ENCODE measurements at places on chromosomes 5 and 9. TPM values are rescaled to one million over a fixed set of nuclear protein-coding genes. Genes with fewer than 3 reads are reported as not detected.

DNA sequence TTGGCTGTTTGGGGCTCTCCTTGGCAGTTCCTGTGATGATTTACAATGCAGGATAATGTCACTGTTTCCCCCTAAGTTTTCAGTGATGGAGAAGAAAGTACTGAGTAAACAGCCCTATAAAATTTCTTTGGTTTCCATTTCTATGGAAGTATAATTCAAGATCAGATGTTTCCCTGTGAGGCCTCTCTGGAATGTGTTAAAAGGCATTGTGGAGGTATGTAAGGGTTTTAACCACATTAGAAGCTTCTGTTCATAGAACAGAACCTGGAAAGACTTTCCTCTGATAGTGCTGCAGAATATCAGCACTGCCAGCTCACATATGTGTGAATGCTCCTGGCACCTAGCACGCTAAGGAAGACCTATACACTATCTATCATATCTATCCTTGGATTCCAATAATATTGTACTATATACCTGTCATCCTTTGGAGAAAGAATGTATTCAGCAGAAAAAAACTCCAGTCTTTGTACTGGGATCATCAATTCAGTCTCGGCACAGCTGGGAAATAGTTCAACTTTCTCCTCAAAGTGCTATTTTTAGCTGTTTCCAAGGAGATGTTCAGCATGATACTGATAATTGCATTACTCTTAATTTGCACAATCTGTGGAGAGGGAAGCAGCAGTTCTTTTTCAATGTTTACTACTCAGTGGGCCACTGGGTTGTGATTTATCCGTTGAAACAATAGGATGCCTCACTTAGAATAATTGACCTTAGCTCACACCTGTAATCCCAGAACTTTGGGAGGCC is 21.9 kb downstream of the TTC1 start:
- peak; percentile 38 for DNase-seq

DNA sequence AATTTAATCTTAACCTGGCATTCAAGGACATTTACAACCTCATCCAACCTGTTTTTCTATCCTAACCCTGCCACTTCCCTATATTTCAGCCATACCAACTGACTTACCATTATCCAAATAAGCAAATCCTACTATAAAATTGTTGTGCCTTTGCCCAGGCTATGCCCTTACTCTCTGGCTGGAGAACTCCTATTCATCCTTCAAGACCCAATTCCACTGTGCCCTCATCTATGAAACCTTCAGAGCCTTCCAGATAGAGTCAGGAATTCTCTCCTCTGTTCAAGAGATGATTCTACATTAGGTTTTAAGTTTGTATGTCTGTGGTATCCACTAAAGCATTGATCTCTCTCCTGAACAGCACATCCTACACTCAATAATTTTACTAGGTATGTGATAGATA is 46.3 kb upstream of the MSX2 start:
- no peak for DNase-seq

DNA sequence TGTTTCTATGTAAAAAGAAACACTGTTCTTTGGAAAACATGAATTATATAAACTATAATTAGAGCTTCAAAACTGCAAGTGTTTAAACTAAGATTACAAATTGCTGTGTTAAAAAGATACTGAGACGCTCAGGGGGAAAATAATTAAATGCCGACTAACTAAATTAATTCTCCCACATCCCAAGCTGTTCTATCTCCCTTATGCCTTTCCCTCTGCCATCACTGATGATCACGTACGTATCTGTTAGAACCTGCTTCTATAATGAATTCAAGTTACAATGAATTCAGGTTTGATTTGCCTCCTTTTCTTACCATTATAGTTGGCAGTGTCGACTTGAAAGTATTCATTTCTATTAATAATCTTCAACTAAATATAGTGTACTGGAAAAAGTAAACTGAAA is 349.9 kb upstream of the CDH6 start:
- no peak for DNase-seq

- DNase-seq = peak; percentile 39
Measured at GRCh38 chr5:32753765-32754164, 42.6 kb downstream of the NPR3 start.

DNA sequence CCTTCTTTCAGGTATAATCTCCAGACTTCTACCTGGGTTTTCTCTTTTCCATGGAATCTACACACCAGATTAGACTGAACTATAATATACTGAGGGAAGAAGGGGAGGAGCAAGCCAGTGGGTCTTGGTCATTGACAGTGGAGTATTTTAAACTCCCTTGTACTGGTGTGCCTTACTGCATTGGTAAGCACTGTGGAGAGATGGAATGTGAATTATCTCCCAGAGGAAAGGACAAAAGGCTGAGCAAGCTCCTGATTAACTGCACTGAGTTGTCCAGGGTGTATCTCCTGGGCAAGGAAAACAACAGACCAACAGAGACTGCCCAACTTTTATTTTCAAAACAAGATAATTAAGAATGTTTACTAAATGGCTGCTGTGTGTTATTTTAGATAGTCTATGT is 29.8 kb upstream of the SLCO6A1 start:
- DNase-seq = no peak

DNA sequence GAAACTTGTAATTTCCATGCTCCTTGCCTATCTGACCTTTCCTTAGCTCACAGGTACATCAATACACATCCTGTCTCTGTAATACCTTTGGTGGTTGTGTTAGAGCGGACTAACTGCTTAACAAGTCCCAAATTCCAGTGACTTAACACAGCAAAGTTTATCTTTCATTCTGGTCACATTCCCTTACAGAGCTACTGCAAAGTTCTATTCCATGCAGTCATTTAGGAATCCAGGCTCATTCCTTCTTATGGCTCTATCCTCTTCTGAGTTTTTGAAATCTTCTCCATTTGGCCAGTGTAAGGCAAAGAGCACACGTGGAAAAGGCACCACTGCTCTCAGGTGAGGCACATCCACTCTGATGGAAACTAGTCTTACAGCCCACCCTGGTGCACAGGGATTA is 238.6 kb upstream of the ANKRD55 start:
- DNase-seq = no peak

DNA sequence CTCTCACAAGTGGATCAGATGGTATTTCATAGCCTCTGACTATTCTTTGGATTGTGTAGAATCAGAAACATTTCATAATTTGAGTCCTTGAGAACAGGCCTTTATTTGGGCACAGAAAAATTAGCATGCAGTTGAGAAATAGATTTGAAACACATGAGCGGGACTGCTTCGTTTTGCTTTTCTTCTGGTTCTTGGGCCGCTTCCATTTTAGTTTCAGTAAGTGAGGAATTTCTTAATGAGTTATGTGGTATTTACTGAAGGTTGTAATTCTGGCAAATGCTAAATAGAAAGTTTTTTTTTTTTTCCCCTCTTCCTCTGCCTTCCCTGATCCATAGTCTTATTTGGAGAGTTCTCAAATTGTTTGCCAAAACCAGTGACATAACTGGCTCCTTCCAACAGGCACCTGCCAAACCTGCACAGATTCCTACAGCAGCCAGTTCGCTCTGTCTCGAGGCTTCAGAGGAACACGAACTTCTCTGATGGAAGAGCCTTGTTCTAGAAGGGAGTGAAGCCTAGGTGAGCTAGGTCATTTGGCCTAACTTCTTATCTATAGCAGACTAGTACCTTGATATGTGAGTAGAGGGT is 71.2 kb upstream of the SLC28A3 start:
- no peak for DNase-seq

- DNase-seq = peak; percentile 68
Measured at GRCh38 chr9:91127653-91128052, 234.1 kb downstream of the AUH start.

- DNase-seq = no peak
Measured at GRCh38 chr5:158908425-158909220, 191.1 kb downstream of the EBF1 start.

- peak; percentile 64 for DNase-seq
Measured at GRCh38 chr5:176413255-176413565, 3.1 kb downstream of the CLTB start.

GRCh38 chr5:139457241-139457640 is 5.3 kb downstream of the ECSCR start:
- no peak for DNase-seq

DNA sequence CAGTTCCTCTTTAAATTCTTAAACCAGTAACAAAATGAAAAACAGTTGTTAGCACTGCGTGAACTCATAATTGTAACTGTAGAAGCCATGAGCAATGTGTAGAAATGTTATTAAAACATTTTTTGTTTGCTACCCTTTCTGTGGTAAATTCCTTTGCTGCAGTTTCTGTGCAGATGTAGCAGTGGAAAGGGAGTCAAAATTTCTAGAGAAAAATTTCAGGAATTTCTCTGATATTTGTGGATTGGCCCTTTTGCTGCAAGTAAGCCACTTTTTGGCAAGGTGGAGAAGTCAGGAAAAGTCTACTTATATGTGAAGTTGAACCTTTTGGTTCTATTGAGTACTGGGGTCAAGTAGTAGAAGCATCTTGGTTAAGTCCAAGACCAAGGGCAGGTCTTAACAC is 10.1 kb downstream of the FBXL7 start:
- DNase-seq = peak; percentile 71

GRCh38 chr9:90368241-90368640 is 274.4 kb downstream of the DIRAS2 start:
- no peak for DNase-seq

DNA sequence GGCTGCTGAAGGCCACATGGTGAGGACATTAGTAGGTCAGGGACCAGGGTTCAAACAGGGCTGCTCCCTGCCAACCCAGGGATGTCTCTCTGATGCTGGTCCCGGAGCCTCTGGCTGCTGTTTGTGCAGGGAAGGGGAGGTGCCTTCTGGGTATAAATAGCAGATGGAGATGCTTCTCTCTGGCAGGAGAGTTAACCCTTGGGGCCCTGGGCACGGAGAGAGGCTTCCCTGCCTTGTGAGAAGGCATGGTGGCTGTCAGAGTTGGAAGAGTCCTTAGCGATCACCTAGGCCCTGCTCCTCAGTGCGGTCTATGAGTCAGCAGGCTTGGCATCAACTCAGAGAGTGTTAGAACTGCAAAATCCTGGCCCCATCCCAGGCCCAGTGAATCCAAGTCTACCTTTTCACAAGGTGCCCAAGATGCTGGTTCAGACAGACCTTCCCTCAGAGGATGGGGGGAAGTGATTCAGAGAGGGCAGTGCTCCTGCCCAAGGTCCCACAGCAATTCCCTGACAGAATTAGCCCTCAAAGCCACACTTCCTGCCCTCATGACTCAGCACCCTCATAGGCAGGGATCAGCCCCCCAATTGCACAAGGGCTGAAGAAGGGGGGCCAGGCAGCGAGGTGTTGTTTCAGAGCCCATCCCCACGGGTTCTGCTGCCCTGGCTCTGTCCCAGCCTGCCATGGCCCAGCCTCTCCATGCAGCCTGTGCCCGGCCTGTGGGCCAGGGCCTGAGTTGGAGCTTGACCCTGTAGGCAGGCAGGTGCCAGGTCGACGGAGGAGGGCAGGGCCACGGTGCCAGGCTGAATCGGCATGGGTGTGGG is 25.6 kb downstream of the CAMK2A start:
- peak; percentile 92 for DNase-seq

DNA sequence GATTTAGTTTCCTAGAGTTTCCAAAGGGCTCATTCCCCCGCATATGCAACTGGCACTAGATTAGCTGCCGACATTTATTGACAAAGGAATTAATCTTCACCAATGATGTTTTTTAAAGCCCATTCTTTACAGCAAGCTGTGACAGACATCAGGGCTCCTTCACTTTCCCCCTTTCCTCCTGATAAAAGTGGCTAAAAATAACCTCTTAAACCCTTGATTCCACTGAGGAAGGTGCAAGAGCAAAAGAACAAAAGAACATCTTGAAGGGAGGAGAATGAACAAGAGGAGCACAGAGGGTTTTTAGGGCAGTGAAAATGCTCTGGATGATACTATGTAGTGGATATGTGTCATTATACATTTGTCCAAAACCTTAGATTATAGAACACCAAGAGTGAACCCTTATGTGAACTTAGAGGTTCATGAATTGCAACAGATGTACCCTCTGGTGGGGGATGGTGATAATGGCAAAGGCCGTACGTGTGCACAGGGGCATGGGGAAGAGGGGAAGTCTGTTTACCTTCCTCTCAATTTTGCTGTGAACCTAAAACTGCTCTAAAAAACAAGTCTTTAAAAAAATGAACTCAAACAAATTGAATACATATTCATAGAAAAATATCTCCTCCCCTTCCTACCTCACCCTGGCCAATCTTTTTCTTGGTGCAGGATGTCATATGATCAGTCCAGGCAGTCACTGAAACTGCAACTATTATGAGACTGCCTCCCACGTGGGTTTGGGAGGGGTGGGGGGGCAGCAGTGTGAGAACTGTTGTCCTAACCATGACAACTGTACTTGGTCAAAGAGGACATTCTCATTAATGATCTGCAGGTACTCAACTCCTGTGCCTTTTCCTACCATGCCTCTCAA is 83.0 kb downstream of the MARCHF3 start:
- no peak for DNase-seq

GRCh38 chr5:177431317-177432142 is 5.1 kb downstream of the GRK6 start:
- DNase-seq = no peak

GRCh38 chr9:120874226-120875194 is 2.5 kb downstream of the PHF19 start:
- no peak for DNase-seq

DNA sequence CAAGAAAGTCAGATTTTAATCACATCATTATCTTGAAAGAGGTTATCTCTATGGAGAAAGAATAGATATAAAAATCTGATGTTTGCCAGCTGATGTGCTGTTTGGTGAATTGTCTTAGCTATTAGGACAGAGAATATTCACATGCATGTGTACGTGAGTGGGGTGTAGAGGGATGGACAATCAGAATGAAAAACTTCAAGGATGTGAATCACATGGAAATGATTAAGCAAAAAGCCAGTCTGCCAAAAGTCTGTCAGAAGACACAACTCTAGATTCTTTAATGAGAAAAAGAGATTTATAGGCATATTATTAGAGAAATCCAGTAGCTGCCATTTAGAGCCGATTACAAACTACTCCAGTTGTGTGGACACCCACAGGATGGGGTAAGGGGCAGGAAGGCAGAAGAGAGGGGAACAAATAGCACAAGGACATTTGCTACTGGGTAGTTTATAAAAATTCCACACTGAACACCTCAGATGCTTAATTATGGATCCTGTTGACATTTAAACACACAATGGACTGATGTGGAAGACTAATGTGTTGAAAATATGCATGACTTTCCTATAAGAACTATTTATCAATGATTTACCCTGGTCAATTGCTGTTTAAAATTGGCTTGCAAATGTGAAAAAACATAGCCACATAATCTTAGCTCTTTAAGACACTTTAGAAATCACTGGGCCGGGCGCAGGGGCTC is 127.4 kb downstream of the PTTG1 start:
- DNase-seq = peak; percentile 23

DNA sequence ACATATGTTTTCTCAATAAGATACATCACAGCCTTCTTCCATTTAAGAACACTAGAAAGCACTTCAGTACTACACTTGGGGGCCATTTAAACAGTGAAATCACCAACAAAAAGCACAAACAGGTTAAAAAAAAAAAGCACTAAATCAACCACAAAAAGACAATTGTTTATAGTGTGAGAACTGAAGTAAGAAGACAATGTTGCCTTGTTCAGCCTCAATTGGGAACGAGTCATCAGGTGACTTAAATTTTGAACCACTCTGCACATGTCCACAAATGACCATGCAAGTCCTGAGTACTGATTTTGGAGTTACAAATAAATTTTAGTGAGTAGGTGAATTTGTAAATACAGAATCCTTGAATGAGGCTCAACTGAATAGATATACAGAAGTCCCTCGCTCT is 37.2 kb upstream of the HNRNPA0 start:
- DNase-seq = no peak

- no peak for DNase-seq
Measured at GRCh38 chr5:22023784-22024183, 829.4 kb downstream of the CDH12 start.

The INSL4 gene
- total RNA-seq = not detected

The SEC24A gene
- total RNA-seq = 41.7 TPM

The FOXD4L6 gene
- not detected for total RNA-seq

The SLC46A2 gene
- not detected for total RNA-seq

The ENTREP1 gene
- total RNA-seq = not detected

The LTC4S gene
- total RNA-seq = 3.7 TPM

The HTR1A gene
- total RNA-seq = not detected

Measured in GM23248 (cell line).